ENCODE measurements at places on chromosomes 5 and 9.

- DNase-seq = no peak
Measured at GRCh38 chr9:112554516-112554915, 67.9 kb downstream of the KIAA1958 start.

GRCh38 chr9:26612211-26612610 is 280.4 kb downstream of the CAAP1 start:
- DNase-seq = no peak

DNA sequence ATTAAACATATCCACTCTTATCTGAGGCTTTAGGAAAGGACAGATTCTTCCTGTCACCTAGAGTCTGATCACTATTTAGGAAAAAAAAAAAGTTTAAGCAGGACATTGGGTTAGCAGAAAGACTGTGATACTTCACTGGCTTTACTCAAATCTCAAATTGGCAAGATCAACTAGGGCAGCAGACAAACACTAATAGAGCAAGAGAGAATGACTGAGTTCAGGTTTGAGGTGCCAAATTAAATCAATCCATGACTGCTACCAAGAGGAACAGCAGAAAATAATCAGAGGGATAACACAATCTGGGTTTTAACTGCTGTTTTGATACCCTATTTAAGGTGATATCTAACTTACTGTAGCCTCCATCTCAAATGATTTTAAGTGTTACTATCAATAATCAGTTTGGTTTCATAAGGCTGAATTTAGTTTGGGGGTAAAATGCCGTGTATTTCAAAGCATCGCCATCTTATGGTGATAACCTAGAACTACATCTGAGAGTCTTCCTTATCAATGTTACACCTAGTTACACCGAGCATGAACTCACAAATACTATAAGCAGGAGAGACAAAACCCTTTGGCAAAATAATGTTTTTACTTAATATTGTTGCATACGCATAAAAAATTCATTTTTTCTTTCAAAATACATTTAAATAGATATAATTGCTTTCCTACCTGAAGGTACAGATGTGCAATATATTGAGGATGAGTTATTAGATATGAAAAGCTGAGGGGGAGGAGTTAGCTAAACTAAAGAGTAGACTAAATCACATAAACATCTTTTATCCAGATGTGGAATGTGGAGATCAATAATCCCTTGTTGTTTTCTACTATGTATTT is 286.4 kb upstream of the CDH12 start:
- DNase-seq = no peak

DNA sequence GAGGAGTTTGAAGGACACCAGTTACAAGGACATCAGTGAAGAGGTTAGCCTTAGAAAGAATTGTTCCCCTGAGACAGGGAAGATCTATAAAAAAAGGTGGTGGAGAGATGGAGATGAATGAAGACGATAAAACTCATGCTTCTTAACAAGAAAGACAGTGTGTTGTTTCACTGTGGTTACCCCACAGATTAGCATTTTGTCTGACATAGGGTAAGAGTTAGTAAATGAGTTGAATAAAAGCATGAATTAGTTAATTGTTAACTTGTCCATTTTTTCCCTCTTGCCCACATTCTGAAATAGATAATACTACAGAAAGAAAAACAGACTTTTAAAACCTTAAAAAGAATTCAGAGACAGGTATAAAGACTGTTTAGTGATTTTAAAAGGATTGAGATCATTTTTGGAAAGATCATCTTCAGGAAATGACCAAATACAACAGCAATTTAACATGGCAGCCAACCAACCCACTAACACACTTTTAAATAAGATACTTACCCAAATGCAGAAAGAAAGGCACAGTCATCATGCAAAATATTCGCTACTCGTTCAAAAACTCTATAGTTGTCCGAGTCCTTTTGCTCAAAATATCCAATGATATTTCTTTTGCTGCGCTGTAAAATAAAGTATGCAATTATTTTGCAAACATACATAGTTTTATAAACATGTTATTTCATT is 78.5 kb downstream of the ERP44 start:
- DNase-seq = no peak

DNA sequence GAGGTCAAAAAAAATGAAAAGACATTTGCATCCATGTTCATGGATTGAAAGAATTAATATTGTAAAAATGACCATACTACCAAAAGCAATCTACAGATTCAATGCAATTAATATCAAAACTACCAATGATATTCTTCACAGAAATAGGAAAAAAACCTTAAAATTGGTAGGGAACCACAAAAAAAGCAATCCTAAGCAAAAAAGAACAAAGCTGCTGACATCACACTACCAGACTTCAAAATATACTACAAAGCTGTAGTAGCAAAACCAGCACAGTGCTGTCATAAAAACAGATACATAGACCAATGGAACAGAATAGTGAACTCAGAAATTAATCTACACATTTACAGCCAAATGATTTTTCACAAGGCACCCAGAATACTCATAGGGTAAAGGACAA is 34.3 kb downstream of the RGMB start:
- no peak for DNase-seq

DNA sequence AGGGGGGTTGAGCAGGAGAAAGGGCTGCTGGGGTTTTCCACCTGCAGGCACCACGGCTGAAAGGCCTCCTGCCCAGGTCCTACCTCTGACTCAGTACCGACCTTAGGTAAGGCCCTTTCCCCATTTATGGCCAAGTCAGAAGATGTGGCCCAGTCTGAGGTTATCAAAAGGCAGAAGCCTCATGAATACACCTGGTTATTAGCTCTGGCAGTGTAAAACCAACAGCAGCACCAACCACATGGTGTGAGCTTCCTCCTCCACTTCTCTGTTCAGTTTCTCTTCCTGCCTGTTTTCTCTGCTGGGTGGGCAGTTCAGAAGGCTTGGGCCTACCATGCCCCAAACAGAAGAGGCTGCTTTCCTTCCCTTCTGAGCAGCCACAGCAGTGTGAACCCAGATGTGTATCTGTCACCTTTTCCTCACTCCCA is 86.9 kb downstream of the UGCG start:
- no peak for DNase-seq

- DNase-seq = no peak
Measured at GRCh38 chr5:132009706-132010405, 1.6 kb downstream of the ACSL6 start.

- DNase-seq = no peak
Measured at GRCh38 chr9:97651646-97652045, 18.0 kb downstream of the NCBP1 start.

- DNase-seq = no peak
Measured at GRCh38 chr5:80082731-80083100, 47.6 kb downstream of the THBS4 start.

GRCh38 chr5:39835371-39835770 is 410.6 kb upstream of the DAB2 start:
- no peak for DNase-seq

DNA sequence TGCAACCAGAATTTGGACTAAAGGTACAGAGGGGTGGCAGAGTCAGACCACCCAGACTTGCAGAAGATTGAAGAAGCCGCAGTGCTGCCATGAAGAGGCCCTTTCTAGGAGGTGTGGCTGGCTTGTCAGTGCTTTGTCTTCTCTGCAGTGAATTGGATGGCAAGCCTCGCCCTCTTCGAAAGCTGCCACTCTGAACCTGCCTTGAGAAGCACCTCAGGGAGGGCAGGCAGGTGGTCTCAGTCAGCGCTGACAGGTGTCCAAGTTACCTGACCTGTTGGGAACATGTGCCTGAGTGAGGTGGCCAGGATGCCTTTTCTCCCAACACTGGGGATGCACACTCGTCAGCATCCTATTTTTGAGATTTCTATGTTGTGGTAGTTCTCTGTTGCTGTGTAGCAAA is 6.2 kb downstream of the TENT4A start:
- DNase-seq = no peak

Data from stimulated activated CD4-positive, alpha-beta T cell treated with anti-CD3 and anti-CD28 coated beads, TNF-alpha, amount 100 ng/mL, for 48 hours (primary cell).